ENCODE measurements at places on chromosomes 6 and 20.

- DNase-seq: no peak
These were observed 26.0 kb downstream of the RBM38 start for GRCh38 chr20:57417051-57417689.

DNA sequence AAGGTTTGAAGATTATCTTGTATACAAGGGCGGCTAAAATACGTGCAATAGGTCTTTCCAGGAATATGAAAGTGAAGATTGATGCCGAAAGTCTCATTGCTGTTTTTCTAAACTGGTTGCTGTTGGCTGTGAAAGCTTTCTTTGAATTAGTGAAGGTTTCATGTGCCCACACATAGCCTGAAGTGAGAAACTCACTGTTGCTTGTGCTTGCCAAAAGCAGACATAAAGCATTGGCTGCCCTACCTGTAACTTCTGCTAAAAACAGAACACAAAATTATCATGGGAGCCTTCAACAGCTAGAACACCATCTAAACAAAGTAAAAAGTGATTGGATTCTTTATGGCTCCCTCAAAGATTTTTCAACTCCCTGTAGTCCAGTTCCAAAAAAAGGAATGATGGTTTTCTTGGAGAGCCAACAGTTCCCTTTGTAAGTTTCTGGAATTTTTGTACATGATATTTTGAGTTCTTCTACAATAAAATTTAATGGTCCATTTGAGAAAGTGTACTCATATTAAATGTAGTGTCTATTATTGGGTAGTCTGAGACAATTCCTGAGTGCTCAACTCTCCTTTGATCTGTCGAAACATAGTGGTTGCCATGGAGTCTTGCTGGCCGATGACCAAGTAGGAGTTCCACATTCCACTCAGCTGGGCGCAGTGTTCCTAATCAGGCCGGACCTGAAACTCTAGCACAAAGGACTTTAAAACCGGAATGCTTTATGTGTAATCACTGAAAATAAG is 68.5 kb downstream of the PLEKHG1 start:
- DNase-seq: no peak

DNA sequence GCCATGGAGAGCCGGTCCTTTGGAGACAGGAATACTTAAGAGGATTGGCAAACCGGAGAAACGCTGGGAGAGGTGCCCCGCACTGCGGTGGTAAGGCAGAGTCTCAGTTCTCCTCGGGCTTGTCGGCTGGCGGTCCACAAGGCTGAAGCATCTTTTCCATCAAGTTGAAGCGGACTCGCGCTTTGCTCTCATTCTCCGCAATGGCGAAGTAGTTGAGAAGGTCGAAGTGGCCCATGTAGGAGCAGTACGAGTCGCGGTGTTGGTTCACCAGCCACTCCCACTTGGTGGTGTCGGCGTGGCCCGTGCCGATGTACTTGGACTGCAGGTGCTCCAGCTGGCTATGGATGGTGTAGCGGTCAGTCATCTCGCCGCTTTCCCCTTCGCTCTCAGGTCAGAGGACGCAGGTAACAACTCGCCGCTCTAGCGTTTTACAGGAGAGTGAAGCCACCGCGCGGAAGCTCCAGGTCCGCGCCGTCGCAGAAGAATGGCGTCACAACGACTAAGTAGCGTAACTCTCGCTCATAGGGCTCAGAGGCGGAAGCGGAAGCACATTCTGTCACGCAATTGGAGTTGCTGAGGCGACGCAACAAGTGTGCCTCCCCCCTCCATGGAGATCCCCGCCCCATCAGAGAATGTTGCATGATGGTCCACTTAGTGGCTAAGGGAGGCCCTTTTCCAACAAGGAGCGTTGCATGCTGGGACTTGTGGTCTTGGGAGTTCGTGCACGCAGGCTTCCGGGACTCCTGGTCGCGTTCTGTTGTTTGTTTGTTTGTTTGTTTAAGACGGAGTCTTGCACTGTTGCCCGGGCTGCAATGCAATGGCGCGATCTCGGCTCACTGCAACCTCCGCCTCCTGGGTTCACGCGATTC is at the start of gene SF3B5:
TSS of gene SF3B5 (minus strand) at position 440 of the 869 bp plus-strand sequence. CDS start at position 364, 76 bp downstream.
- DNase-seq: peak; percentile 93

- DNase-seq: no peak
These were observed 63.6 kb downstream of the BLOC1S5 start for GRCh38 chr6:8000636-8001035.

GRCh38 chr6:148440016-148440415 is 97.4 kb downstream of the SASH1 start:
- DNase-seq: no peak

GRCh38 chr20:47629907-47630306 is 128.2 kb downstream of the NCOA3 start:
- no peak for DNase-seq

DNA sequence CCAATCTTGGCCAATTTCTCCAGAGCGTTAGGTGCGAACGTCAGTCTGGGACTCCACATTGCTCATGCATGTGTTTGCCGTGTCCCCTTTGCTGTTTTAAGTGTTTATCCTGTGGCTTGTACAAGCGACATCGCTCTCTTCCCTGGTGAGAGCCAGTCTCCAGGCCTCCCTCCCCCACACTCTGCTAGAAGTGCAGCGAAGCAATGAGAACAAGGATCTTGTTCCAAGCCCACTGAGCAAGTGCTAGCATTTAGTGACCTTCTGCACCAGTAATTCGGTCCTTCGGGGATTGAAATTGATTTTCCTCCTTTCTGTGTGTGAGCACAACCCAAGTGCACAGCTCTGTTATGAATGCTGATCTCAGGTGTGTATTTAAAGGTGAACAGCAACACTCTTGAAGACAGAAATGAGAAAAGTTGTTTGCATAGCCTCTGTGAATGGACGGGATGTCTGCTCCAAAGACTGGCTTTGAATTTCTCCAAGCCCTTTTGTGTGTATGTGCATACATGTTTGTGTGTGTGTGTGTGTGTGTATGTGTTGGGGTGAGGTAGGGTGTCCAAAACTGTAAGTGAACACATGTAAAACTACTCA is 29.0 kb downstream of the CD83 start:
- DNase-seq: no peak

DNA sequence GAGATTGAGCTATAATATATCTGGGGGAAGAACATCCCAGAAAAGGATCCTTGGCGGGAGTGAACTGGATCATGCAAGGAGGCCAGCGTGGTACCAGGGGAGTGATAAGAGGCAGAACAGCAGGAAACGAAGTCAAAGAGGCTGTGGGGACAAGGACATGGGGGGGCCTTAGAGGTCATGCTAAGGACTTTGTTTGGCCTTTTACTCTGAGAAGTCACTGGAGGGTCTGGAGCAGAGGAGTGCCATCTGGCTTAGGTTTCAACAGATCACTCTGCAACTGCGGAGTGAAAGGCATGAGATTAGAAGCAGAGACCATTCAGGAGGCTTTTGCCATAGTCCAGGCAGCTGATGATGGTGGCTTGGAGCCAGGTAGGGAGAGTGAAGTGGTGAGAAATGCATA is 24.3 kb downstream of the MRAP2 start:
- no peak for DNase-seq

All from activated T-cell treated with anti-CD3 and anti-CD28 coated beads for 48 hours (primary cell).